ENCODE measurements at places on chromosomes 5 and 9.

DNA sequence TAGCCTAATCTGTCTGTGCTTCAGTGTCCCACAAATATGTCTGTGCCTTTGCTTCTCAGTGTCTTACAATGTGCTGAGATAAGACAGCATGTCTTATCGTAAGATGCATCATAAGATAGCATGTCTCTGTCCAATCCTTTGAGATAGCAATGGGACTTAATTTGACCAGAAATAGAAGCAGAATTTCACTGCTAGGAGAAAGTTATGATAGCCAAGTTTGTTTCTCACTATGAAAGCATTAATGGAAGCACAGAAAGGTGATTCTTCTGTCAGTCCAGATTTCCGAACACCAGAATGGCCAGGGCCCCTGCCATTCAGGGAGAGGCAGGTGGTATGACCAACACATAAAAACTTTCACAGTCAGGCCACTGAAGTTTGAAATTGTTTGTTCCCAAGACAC is 111.4 kb downstream of the TRIM32 start:
- no peak for DNase-seq

DNA sequence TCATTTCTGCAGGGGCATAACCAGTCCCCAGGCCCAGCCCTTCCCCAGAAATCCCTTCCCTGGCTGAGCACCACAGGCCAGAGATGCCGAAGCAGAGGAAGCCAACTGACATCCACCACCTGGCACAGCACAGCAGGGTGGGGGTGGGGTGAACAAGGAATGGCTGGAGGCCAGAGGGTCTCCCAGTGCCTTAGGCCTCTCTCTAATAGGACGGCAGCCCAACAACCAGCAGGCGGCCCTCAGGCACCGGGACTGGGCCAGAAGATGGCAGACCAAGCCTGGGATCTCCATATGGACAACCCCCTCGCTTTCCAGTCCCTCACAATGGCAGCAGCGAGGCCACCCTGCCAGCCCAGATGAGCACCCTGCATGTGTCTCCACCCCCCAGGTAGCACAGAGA is 13.2 kb downstream of the PDLIM4 start:
- DNase-seq, result no peak

GRCh38 chr9:135581636-135582426 is 20.3 kb downstream of the PAEP start:
- no peak for DNase-seq

DNA sequence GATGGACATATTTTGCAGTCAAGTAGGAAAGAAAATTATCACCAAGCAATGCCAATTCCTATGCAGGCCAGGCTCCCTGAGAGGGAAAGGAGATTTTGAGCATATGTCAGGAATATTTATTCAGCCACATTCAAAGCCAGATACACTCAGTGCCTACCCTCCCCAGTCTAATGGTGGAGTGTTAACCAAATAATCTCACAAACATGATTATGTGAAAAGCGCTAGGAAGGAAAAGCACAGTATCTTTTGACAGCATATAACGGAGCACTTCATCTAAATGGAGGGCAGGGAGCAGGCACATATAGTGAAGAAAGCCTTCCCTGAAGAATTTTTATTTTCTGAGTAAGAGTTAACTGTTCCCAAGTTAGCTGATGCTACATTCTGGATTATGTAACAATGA is 80.3 kb upstream of the SLC30A5 start:
- DNase-seq, result no peak

DNA sequence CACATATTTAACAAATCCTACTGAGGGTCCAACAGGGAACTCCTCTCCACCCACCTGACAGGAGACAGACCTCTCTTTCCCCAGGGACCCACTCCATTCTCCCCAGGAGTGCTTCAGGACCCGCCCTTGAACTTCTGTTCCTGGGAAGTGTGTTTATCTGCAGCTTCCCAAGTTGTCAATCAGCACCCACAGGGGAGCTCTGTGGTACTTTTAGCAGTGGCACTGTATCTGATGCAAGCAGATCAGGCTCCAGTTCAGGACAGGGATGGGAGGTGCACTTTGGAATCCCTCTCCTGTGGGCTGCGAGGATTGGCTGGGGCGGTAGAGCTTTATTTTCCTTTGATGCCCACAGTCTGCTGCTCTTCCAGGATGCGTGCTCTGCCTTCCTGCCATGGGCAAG is 8.7 kb downstream of the GALNT10 start:
- DNase-seq, result no peak

DNA sequence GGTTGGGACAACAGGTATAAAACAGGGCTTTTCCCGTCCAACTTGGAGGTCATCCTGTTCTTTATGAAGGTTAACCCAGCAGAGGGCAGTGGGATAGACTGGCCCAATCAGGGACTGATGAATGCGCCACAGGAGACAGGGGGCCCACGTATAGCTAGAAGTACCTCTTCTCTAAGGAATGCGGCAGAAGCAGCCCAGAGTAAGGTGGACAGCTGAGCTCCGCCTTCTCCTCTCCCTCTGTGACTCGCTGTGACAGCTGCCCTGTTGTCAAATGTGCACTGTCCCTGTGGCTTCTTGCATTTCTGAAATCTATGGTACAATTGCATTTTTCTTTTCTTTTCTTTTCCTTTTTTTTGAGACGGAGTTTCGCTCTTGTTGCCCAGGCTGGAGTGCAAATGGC is 306.6 kb downstream of the FBXL7 start:
- no peak for DNase-seq

DNA sequence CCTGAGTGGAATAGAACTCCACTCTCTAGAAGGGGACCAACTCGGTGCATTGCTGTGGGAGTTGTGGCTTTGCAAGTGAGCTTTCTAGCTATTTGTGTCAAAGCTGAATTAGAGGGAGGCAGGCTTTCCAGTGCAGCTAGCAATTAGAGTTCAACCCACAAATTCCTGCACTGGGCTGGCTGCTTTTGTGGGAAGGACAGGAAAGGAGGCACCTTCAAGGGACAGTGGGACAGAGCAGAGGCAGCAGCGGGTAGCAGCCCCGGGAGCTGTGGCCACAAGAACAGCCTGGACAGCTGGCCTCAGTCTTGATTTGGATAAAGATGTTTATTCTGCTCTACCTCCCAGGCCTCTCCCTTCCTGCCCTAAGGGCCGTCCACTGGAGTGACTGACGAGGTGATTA is 83.7 kb upstream of the SLIT3 start:
- DNase-seq, result no peak

DNA sequence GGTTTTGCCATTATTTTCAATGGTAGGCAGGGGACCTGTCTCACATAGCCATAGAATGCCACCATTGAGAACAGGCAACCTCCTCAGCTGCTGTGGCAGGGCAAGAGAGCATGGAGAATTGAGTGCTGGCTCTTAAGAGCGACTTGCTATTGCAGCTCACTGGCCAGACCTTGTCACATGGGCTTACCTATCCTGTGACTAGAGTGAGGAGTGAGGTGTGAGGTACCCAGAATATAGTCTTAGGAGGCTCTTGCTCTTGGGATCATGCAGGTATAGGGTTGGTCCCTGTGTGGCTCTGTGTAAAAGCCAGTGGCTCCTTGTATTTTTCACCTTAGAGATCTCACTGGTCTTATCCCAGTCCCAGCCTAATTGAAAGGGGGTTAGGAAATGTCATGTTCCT is 39.8 kb upstream of the NR3C1 start:
- no peak for DNase-seq

DNA sequence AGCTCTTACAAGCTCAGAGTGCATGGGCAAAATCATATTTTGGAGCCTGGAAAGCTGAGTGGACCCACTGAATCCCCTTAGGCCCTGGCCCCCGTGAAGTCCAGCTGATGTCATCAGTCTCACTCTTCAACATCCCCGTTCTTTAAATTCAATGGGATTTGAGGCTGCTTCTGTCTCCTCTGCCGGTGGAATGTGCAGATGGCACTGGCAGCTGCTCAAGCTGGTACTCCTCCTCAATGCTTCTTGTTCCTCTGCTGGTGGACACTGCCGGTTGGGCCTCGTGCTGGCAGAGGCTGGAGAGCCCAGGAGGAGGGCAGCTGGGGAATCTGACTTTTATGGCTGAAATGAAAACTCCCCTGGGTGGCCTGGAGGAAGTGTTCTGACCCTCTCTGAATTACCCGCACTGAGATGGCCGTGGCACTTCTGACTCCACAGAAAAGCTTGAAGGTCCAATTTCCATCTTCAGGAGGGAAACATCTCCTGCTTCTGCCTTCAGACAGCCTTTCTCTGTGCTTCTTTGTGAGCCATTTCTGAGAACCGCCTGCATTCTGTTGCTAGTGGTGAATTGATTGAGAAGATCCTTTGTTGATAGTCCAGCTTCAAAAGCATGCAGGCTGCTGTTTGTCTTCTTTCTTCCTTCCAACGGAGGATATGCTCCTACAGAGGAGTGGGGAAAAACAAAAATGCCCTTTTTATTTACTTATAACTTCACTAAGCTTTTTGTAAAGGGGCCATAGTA is 298.9 kb downstream of the TMEM38B start:
- no peak for DNase-seq

DNA sequence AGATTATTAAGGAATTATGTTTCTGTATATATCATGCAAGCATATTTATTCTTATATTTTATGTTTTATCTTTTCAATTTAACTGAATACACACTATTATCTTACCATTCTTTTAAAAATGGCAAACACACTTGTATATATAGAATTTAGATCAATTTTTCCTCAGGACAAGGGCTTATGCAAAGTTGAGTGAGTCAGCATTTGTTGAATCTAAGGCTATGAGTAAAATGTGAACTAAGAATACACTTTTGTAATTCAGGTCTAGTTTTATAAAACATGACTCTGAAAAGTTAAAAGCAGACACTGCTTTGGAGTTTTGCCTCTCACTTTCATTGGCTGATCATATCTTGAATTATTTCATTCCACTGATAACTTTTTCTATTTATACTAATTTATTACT is 127.8 kb downstream of the FOCAD start:
- DNase-seq, result no peak

- DNase-seq, result peak; percentile 70
These were observed 35.5 kb upstream of the B4GALT1 start for GRCh38 chr9:33202552-33203201.

DNA sequence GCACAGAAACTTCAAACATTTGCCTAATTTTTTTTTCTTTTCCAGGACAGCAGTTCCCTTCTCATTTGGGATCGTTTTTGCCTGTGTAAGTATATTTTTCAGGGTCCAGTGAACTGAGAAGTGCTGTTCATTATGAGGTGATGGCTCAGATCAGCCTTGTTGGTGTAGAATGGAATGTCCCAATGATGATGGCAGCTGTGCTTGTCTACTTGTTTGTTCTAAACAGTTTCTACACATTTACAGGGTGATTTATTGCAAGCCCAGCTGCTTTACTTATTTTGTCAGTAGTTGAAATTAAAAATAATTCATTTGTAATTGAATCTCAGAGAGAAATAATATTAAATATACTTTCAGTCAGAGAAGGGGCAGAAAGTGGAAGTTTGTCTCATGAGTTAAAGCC is 337.6 kb upstream of the SEMA6A start:
- DNase-seq, result no peak

DNA sequence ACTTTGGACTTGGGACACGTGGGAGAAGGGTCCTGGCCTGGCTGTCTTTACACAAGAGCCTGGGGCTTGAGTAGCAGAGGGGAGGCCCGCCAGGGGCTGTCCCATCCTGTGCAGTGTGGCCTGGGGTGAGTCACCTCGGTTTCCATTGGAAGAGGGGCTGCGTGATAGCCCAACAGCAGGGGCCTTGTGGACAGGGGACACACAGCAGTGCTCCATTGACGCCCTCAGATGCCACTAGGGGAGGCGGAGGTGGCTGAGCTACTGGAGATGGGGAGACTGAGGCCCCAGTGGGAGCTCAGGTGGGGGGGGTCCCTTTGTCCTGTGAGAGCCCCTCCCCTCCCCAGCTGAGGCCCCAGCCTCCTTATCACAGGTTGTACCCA is 50.0 kb upstream of the RNU6ATAC start:
- no peak for DNase-seq

DNA sequence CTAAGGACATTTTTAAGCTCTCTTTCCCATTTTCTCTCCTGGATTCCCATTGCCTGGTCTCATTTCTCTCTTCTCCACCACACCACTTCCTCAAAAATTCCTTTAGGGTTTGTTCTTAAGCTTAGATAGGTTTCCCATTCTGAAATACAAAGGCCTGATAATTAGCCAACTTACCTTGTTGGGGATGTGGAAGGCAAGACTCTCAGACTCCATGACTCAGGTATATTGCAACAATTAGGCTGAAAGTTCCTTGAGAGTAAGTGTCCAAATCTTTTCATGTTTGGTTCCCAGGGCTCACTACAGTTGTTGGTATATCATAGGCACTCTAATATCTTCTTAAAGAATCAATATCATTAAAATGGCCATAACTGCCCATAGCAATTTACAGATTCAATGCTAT is 43.6 kb downstream of the FXN start:
- DNase-seq, result no peak

- peak; percentile 32 for DNase-seq
These were observed 94.8 kb downstream of the AOPEP start for GRCh38 chr9:94821098-94821887.

- DNase-seq, result no peak
These were observed 195.6 kb downstream of the PLK2 start for GRCh38 chr5:58264276-58264675.

GRCh38 chr9:70406434-70406862 is 8.0 kb downstream of the KLF9 start:
- no peak for DNase-seq

- no peak for DNase-seq
These were observed 937 bp upstream of the MACROH2A1 start for GRCh38 chr5:135399794-135400542.
